GM20000 (cell line): ENCODE measurements at places on chromosomes 3 and 15.

DNA sequence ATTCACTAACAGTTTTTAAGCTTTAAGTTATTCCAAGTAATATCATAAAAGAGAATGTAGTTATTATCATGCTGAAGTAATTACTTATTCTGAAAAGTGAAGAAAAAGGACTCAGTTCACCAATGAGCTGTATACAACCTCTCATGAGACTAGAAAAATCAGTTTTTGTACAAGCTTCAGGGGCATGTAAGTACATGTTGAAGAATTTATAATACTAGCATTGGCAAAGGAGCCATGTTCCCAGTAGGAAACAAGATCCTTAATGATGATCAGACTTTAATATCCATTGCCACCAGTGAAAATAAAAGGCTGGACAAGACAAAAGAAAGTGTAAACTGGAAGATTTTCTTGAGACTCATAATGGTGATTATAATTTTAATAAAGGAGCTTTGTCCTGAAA is 532.8 kb downstream of the PLOD2 start:
- DNase-seq = no peak

DNA sequence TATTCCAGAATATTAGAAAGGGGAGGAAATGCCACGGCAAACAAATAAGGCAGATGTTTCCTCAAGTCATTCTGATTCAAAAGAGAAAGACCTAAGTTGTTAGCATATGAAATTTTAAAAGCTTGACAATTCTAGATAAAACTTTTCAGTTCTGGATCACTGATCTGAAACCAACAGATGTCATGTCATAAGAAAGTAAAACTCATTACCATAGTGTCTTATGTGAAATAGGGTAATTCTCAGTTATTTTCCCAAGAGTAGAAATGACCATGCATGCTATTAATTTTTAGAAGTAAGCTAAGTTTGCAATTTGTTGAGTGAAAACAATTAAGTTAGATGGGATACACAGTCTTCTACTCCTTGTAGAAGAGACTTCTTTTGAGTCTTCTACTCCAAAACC is 630.3 kb downstream of the NAALADL2 start:
- peak; percentile 28 for DNase-seq

DNA sequence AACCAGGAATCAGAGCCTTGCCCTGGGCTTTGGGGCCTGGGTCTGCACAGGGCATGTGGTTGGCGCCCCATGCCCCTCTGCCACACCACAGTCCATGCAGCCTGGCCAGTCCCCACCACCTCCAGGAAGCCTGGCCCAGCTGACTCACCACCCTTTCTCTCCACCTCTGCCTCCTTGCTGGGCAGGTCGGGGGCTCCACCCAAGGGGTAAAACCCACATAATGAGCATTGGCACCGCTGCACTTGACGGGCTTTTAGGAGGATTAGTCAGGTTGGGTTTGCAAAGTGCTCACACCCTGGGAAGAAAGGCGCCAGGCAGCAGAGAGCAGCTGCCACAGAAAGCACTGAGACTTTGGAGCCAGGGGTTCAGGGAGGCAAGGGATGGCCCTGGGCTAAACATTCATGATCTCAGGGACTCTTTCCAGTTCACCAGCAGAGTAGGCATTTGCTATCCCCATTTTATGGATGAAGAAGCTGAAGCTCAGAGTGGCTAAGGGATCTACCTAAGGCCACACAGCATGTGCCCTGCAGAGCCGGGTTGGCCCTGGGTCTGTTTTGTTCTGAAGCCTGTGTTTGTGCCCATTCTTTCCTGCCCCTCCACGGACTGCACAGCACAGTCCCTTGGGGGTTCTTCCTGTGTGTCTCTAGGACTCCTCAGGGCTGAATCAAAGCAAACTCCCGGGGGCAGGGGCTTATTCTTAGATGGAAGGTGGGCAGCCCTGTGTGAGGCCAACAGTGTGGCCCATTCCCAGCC is 113.4 kb downstream of the ETFA start:
- no peak for DNase-seq

DNA sequence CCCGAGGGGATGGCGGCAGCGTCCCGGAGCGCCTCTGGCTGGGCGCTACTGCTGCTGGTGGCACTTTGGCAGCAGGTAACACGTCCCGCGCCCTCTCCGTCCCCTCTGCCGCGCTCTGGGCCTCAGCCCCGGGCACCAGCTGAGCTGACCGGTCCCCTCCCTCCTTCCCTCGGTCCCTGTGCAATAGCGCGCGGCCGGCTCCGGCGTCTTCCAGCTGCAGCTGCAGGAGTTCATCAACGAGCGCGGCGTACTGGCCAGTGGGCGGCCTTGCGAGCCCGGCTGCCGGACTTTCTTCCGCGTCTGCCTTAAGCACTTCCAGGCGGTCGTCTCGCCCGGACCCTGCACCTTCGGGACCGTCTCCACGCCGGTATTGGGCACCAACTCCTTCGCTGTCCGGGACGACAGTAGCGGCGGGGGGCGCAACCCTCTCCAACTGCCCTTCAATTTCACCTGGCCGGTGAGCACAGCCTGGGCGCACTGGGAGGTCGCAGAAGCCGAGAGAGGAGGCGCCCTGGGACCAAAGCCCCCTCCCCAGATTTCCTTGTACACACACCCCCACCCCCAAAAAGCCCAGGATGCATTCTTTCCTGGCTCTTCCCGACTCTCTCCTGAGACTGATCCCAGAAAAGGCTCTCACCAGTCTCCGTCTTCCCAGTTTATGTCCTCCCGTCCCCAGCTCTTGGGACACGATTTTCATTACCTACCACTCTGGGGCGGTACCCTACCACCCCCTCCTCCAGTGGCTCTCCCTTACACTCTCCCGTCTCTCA is 705 bp downstream of the DLL4 start:
- DNase-seq = no peak

GRCh38 chr3:373193-373779 is 176.7 kb downstream of the CHL1 start:
- no peak for DNase-seq

- DNase-seq = no peak
These were observed at the start of gene SNX22 for GRCh38 chr15:64151727-64152506. SNX22 (plus strand) TSS chr15:64151731; CDS start chr15:64151776, 45 bp downstream.

- peak; percentile 10 for DNase-seq
These were observed 57.7 kb downstream of the SUMF1 start for GRCh38 chr3:4409415-4409814.

DNA sequence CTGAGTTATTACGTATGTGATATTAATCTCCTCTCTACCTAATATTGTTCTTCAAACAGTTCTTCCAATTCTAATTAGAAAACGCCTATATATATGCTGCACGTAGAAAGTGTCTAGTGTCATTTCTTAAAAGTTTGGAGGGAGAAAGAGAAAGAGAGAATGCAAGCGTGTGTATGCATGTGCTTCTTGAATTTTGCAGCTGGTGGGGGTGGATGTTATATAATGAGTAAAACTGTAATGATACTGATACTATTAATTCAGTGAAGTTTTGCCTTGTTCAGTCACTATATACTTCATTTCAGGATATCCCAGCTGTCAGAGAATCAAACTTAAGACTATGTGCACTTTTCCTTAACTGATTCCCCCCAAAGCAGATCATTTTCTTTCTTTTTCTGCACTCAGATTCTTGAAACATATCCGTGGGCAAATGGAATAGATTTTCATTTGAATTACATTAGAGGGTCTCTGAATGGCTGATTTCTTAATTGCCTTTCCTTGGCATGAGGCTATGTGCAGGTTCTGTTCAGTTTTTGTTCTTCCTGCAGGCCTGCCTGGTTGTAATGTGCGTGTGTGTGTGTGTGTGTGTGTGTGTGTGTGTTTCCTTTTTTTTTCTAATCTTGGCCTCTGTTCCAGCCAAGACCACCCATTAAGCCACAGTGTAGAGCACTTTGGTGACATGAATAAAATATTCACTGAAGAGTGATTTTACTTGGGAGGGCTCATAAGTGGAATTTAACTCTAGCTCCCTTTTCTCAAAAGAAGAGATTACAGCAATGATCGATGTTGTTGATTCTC is 617.5 kb downstream of the RBMS3 start:
- DNase-seq = no peak

DNA sequence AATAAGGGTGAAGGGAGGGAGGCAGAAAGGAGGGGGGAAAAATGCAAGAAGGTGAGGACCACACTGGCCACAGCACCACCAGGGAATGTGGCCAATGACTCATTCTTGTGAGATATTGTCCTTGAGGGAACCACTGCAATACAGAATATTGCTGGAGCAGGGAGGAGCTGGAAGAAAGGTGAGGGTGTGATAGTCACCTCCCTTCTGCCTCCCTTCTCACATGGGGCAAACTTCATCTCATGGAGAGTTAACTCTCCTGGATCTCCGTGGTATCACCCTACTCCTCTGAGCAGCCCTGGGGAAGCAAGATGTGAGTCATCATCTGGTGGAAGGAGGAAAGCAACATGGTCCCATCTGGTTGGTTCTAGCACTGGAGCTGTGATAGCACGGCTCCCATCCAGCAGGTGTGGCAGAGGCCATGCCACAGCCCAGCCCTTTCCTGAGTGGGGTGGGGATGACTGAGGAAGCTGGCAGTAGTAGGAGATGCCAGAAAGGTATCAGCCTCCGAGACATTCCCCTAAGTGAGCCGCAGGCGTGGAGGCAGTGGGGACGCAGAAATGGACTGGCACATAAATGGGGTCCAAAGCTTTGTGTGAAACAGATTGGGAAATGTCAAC is 115.9 kb upstream of the LPP start:
- no peak for DNase-seq

DNA sequence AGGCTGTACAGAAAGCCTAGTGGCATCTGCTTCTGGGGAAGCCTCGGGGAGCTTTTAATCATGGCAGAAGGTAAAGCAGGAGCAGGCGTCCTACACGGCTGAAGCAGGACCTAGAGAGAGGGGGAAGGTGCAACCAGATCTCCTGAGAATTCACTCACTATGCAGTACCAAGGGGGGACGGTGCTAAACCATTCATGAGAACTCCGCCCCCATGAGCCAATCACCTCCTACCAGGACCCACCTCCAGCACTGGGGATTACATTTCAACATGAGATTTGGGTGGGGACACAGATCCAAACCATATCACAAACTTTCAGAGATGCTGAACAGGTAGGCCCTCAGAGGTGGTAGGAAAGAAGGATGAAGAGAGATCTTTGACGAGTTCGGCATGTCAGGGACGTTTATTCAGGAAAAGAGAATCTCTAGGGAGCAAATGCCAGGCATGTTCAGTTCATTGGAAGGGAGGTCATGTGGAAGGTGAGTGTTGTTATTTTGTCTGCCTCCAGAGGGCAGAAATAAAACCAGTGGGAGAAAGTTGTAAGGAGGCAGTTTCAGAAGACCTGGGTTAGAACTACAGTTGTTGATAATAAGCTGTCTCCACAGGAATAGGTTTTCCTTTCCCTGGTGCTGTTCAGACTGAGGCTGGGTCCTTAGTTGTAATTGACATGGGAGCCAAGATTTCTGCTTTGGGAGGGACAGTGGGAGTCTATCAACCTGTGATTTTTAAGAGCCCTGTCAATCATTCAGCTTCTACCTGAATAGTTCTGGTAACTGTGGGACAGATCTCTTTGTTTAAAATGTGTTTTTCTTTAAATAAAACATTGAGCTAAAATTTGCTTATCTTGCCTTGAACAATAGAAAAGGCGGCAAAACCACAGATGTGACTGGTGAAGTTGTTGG is 4.3 kb upstream of the FNDC3B start:
- DNase-seq = peak; percentile 31

DNA sequence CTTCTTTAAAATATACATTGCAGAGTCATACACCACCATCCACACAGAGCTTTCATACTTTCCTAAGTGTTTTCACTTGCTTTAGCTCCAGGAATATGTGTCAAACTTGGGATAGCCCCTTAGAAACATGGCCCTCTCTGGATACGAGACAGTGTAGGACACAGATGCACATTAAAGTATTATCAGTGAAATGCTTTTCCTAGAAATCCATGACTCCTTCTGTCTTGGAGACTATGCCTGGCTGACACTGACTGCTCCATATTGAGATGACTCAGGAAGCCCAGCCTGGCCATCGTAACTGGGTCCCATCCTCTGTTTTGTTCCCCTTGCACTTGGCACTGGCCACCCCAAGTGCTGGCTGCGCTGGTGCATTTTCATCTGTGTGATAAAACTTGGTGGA is 204.8 kb downstream of the PDZRN3 start:
- no peak for DNase-seq

DNA sequence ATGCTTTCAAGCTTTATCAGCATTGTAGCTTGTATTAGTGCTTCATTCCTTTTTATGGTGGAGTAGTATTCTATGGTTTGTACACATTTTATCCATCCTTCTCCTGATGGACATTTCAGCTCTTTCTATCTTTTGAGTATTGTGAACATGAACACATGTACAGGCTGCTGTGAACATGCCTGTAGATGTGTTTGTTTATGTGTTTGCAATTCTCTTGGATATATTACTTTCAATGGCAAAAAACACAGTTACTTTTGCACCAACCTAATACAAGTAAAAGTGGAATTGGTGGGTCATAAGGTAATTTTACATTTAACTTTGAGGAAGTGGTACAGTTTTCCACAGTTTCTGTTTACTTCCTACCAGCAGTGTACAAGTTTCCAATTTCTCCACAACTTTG is 180.4 kb downstream of the FNDC3B start:
- DNase-seq = no peak

- no peak for DNase-seq
These were observed 43.9 kb downstream of the TLE3 start for GRCh38 chr15:70053716-70054229.

DNA sequence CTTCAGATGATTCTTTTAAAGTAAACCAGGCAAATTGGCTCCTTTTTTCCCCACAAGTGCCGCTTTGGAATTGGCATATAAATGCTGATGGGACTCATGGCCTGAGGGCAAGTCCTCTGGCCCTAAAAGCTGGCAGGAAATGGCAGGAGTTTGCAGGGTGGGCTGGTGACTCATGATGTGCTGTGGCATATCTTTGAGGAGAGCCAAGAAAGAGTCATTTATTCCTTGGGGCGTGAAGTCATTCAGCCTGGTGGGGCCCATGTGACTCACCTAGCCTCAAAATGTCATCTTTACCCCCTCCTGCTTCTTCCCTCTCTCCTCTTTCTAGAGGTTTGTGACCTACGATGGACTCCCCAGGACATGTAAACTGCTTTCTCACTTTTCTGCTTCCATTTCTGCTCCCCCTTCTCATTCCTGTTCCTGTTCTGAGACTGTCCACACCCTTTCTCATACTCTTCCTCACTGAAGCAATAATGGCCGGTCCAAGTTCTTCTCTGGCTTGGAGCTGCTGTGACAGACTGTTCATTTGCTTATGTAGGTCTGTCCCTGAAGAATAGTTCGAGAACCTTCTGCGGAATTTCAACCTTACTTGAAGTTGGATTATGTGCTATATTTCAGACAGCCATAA is 326.1 kb downstream of the SATB1 start:
- DNase-seq = no peak

DNA sequence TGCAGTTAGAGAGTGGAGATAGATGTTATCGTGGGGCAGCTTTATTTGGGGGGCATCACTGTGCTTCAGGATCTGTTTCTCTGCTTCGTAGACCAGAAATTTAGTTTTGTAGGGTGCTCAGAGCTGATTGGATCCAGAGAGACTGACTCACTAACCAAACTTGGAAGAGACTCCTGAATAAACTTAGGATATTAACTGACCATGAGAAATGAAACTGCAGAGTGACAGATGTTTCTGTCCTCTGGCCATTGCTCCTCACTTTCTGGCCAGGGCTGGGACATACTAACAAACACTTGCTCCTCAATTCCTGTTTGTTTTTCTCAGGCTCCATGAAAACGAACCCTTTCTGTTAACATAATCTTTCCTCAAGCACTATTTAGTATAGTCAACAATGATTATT is 4.3 kb downstream of the ZNF592 start:
- no peak for DNase-seq
